Purkinje cell (primary cell): ENCODE measurements at places on chromosomes 6 and 20. TPM values are rescaled to one million over a fixed set of nuclear protein-coding genes. Genes with fewer than 3 reads are reported as not detected.

BFSP1 gene
- 0.38 and 2.1 TPM in 2 replicates for polyA plus RNA-seq

OOEP gene
- polyA plus RNA-seq: not detected in 2 replicates

FAM217A gene
- polyA plus RNA-seq: not detected in 2 replicates

APCDD1L gene
- polyA plus RNA-seq: 0.27 and 0.95 TPM in 2 replicates

TRERF1 gene
- 1.4 and 2.5 TPM in 2 replicates for polyA plus RNA-seq

UQCC2 gene
- polyA plus RNA-seq: 333 and 341 TPM in 2 replicates

AK9 gene
- polyA plus RNA-seq: 11.2 and 25.7 TPM in 2 replicates

SIRPB2 gene
- not detected in 2 replicates for polyA plus RNA-seq

ANGPT4 gene
- not detected in 2 replicates for polyA plus RNA-seq

OTOR gene
- 35.0 and 52.0 TPM in 2 replicates for polyA plus RNA-seq

CYP24A1 gene
- polyA plus RNA-seq: 0.50 TPM in 1 of 2 replicates, not detected in the other

PPP1R18 gene
- 1.7 and 1.9 TPM in 2 replicates for polyA plus RNA-seq

NFYA gene
- 4.0 and 4.2 TPM in 2 replicates for polyA plus RNA-seq
